GM04503 (cell line): ENCODE measurements at places on chromosomes 1 and 21.

GRCh38 chr21:42263591-42264131 is 44.7 kb downstream of the ABCG1 start:
- no peak for DNase-seq

GRCh38 chr1:85137660-85138059 is 63.2 kb downstream of the SYDE2 start:
- no peak for DNase-seq

DNA sequence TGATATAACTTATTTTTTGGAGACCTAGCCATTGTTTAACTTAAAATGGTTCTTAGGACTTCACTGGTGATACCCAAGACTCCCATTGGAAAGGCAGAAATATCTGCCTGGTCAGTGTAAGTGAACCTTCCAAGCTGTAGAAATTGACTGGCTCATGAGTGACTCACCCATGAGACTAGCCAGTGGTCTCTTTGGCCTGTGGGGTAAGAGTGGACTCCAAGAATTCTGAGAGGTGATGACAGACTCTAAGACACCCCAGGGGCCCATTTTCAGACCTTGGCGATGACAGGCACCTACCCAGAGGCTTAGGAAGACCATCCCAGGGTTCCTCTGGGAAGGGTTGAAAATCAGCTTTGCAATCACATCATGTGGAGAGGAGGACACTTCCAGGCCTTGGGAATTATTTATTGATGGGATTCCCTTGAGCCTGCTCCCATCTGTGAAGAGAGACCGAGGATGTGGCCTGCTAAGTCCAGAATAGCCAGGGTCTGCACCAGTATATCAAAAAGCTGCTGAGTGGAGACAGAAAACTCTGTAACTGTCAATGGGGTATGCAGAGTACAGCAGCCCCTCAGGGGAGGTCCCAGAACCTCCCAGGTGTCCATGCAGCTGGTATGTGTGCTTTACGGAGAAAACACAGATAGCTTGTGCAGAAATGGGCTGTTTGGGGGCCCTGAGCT is 78.9 kb downstream of the KAZN start:
- no peak for DNase-seq

- DNase-seq: no peak
Observed at GRCh38 chr1:182835806-182836205, 3.3 kb upstream of the DHX9 start.

DNA sequence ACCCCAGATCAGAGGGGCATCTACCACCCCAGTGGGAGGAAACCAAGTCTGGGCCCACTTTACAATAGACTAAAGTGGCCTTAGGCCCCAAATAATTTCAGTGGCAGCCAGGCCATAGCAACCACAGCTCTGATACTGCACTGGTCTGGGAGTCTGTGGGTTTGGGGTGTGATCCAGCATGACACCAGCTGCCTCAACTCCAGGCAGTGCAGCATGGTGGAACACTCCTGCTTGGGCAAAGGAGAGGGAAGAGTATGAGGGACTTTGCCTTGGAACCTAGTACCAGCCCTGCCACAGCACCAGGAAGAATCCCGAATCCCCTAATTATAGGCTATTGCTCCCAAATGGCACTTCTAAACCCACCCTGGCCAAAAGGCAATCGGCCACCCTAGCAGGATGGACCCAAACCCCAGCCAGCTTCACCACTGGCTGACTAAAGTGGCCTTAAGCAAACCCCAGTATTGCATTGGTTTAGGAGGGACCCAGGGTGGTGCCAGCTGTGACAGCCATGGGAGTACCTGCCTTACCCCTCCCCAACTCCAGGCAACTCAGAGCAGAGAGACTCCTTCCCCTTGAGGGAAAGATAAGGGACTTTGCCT is 47.1 kb downstream of the PACC1 start:
- DNase-seq: no peak

DNA sequence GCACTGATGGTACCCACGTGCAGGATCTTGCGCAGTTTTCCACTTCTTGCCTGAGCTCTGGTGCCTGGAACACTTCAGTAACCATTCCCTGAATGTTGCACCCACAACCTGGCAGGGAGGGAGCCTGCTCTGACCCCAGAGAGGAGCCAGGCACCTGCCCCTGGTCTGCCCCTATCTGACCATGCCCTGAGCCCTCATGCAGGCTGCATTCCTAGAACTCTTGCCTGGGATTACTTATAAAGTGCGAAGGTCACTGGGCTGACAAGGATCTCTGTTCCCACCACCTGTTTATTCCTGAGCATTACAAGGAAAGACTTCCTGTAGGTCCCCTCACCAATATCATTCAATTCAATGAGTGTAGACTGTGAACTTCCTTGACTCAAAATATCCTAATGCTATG is 191.9 kb upstream of the FMN2 start:
- DNase-seq: no peak

DNA sequence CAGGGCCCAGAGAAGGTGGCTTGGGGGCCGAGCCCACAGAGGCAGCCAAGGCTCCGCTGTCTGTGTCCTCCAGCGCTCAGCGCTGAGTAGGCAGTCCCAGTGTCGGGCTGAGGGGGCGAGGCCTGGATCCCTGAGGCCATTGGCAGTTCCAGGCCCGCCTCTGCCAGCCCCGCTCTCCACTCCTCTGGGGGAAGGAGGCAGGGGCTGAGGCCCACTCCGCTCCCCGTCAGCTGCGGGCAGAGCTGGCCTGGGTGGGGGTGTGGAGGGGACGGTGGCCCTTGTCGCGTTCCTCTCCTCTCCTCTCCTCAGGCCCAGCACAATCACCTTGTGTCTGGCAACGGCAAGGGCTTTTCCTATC is 132.8 kb downstream of the CASZ1 start:
- DNase-seq: no peak

- no peak for DNase-seq
Observed at GRCh38 chr1:11700601-11701467, 9.3 kb downstream of the DRAXIN start.

GRCh38 chr1:13550663-13551062 is 33.0 kb upstream of the PDPN start:
- no peak for DNase-seq

DNA sequence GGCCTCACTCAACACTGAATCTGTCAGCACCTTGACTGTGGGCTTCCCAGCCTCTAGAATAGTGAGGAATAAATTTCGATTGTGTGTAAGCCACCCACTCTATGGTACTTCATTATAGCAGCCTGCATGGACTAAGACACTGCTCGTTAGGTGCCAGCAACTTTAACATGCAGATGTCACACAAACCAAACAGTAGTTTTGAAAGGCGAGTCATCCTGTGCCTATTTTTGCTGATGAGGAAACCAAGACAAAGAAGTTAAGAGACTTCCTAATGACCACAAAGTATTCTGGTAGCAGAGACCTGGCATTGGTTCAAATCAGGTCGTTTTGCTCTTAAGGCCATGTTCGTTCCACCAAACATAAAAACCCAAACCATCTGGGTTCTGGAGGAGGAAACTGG is 42.9 kb downstream of the BATF3 start:
- no peak for DNase-seq

DNA sequence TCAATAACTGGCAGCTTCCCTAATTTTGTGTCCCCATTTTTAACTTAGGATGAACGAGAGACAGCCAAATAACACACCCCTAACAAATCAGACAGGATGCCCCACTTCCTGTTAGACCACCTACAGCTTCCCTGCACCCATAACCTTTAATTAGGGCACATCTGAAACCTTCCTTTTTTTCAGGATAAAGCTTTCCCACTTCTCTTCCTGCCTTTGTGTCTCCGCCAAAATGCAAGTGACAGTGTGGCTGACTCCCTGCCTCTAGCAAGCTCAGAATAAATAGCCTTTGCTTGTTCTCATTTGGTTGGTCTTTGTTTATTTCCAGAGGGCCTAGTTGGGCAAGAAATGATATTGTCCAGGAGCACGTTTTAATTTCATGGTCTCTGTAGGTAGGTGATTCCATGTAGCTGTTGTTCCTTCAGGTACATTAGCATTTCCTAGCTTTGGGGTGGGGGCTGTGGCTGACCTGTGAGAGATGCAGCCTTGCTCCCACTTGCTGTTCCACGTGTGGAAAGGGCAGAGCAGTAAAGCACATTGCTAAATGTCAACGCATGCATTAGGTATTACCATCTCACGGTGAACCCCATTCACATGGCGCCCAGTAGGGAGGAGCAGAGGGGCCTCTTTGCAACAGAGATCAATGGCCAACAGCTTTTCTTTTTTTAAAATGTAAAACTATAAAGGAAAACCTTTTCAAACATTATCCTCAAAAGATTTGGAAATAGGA is 154.9 kb downstream of the ST6GALNAC3 start:
- no peak for DNase-seq

DNA sequence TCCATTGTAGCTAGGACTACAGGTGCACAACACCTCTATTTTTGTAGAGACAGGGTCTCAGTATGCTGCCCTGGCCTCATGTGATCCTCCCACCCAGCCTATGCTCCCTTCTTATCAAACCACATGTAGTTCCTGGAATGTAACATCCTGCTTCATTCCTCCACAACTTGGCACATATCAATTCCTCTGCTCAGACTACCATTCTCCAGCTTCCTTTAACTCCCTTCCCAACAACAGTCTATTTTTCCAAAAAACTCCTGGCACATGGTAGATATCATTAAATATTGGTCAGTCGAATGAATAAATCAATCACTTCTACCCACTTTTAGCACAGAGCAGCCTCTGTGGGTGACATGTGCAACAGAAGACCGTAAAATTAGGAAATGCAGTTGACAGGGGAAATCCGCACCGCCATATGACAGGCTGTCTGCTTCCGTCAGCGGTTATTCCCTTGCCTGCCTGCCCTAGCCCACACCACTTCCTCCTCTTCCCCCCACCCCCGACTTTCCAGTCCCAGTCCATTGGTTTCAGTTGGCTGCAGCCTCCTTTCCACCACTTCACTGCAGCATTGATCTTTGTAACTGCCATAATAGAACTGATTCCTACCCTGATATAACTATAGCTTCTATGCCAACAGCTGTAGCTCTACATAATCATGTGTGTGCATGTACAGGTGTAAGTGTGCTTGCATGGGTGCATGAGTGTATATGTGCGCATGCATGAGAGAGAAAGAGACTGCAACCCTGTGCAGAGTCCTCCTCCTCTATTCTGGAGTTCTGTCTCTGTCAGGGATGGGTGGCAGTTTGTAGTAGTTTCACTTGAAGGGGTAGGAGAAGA is 6.8 kb upstream of the AKR1A1 start:
- DNase-seq: no peak

DNA sequence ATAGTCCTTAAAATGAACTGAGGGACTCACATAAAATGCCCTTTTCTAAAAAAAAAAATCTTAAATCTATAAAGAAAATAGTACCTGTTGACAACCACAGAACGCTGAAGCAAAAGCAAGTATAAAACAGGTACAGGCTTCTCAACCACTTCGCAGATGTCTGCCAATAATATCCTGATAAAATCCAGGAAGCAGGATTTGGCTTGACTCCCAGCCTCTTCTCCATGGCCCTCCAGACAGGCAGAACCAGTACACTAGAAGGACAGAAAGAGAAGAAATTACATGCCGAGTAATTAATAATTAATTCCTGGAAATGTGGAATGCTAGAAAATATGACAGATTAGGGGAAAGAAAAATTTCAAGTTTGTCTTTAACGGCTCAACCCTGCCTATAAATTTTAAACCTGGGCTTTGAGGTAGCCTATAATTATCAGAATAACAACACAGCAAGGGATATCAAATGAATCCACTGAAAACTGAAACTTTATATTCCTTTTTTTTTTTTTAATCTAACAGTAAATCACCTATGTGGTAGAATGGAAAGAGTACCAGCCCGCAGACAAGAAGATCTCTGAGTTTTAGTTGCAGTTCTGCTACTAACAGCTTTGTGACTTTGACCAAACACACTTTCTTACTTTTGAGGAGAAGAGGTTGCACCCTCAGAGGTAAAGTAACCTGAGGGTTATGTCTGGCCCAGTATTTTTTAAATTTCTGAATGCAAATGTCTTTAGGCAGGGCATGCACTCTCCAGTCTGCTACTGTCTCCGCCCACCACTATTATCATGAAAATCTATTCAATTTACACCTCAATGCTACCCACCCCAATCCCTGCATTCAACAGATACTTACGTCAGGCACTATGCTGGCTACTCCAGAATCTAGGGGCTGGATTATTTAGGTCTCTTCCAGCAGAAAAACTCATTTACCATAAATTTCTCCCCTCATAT is 2.7 kb downstream of the KIAA0319L start:
- no peak for DNase-seq

DNA sequence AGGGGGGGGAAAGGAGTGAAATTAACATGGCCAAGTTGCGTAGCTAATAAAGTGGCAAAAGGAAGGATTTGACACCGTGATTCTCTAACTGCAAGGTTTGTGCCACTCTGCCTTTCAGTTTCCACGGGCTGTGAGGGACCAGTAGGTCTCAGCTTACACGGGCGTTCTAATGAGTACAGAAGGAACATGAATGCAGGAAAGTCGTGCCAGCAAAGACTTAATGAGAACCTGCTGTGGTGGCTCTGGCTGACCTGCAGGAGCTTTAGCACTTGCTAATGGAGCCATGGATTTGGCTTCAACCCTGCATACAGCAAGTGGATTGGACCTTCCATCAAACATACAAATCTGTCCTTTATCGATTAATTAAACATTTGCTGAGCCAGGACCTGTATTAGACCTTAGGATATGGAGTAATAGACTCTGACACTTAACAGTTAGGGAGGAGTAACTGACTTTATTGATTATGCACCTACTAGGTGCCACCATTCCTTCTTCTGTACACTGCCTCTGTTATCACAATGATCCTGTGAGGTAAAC is 15.1 kb upstream of the PITHD1 start:
- DNase-seq: no peak

DNA sequence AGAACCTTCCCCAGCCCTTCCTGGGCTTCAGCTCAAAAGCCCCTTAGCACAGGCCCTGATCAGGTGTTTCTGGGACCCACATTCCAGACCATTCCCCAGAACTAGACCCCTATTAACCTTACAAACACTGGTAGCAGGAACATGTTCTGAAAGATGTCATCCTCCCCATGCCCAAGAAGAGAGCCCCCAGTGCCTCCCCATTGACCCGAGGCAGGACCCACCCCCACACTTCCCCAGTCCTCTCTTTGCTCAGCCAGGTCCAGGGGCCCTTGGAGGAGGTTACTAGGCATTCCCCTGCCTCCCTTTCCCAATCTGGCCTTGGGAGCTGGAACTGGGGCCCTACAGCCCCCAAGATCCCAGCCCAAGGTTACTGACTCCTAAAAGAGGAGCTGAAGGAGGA is 38.9 kb upstream of the HMGB4 start:
- DNase-seq: no peak

GRCh38 chr1:236280438-236281197 is 1.1 kb downstream of the ERO1B start:
- DNase-seq: no peak
